ENCODE measurements at places on chromosomes 1 and 21.

GRCh38 chr1:101002551-101002950, 23.0 kb downstream of the DPH5 start:
- peak; percentile 9 for DNase-seq

GRCh38 chr1:231021540-231022031, 18.5 kb downstream of the FAM89A start:
- DNase-seq = no peak

DNA sequence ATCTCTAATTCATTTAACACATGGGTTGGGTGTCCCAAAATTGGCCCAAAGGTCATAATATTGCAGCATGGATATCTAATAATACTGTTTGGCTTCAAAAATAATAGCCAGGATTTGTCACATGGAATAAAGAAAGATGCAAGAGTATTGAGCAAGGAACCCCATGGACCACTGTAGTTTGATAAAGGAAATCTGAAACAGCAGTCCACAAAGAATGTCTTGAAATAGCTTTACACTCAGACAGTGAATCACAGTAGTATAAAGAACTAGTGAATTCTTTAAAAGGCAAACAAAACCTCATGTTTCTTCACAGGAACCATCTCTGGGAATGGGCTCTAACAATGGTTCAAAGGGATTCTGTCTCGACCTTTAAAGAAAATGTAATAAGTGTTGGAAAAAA, 576.1 kb upstream of the ZRANB2 start:
- DNase-seq = no peak

GRCh38 chr1:246947255-246947654, 15.5 kb upstream of the AHCTF1 start:
- DNase-seq = no peak

- DNase-seq = no peak
Observed at GRCh38 chr1:87428883-87429282, 100.2 kb downstream of the LMO4 start.

DNA sequence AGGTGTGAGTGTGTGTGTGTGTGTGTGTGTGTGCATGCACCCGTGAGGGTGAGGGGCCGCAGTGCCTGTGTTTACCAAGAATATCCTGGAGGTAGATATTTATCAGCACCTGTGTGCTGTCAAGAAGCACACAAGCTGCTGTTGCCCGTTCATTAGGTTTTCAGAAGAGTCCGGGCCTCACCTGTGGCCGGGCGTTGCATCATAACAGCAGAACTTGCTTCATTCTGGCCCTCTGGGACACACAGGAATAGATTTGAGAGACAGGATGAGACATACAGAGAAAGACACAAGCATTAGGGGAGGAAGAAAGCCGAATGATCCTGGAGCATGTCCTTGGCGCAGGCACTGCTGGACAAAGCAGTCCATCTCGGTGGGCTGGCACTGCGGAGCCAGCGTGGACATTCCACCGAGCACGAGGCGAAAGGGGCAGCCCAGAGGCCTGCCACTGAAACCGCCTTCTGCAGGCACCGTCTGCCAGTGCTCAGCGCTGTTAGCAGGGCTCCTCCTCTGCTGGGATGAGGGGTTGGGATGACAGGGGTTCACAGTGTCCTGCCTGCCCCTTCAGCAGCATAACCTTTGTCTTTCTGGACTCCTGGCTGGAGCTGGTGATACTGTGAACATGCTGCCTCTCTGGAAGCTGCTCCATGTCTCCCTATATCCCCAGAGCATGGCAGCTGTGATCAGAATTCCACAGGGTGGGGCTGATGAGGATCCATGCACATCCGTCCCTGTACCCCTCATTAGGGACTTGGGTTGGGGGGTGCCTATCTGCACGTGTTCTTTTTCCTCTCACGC, 81.1 kb downstream of the PEX14 start:
- DNase-seq = no peak

- DNase-seq = no peak
Observed at GRCh38 chr1:30955448-30956015, 47.0 kb upstream of the SDC3 start.

- peak; percentile 71 for DNase-seq
Observed at GRCh38 chr1:227999056-227999930, 7.5 kb upstream of the WNT3A start.

DNA sequence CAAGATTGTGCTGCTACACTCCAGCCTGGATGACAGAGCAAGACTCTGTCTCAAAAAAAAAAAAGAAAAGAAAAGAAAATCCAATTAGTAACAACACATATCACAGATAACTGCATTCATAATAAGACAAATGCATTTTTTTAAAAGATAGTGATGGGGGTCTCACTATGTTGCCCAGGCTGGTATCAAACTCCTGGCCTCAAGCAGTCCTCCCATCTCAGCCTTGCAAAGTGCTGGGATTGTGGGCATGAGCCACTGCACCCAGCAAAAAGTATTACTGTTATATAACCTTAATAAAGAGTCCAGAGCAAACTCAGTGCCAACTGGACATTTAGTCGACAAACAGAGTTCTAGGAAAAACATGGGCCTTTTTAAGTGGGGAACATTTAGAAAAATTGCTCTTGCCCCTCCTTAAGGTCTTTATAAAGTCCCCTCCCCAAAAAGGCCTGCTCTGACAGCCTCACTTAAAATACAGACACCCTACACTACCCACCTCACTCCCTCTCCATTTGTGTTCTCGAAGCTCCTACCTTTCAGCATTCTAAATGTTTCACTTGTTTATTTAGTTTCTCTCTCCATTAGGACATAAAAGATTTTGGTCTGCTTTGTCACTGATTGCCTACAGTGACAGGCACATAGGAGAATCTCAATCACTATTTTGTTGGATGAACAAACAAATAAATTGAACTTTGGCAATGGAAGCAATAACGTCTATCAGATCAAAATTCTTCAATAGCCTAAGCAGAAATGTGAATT, 7.5 kb downstream of the ABCB10 start:
- no peak for DNase-seq

GRCh38 chr1:2455757-2456156, 20.3 kb upstream of the PLCH2 start:
- no peak for DNase-seq

DNA sequence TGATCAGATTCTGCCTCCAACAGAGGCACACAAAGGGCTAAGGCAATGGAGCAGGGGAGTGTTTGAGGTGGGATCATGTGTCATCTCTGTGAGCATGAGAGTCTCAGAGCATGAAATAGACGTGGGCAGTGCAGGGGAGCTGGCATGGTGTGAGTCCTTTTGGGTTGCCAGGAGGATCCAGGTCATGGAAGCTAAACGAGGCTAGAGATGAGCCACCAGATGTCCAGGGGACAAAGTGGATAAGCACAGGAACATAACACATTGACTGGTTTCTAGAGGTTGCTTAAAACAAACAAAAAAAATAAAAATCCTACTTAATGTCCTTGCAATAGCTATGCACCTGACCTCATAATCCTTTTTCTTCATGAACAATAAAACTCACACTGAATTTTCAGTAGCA, 254.8 kb upstream of the GREM2 start:
- no peak for DNase-seq

DNA sequence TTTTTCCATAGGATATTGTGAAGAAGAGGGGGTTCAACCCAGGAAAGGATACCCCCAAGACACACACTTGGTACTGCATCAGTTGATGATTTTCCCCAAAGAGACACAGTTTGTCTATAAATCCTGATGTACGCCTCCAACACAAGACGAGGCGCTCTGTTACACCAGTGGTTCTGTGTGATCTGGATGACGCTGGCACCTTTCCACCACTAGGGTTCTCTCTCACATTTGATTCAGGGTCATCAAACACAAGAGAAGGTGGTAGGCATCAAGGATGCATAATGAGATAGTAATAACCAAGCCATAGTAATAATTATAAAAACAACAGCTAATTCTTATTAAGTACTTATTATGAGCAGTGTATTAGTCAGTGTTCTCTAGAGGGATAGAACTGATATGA, 508.8 kb upstream of the ZP4 start:
- no peak for DNase-seq

DNA sequence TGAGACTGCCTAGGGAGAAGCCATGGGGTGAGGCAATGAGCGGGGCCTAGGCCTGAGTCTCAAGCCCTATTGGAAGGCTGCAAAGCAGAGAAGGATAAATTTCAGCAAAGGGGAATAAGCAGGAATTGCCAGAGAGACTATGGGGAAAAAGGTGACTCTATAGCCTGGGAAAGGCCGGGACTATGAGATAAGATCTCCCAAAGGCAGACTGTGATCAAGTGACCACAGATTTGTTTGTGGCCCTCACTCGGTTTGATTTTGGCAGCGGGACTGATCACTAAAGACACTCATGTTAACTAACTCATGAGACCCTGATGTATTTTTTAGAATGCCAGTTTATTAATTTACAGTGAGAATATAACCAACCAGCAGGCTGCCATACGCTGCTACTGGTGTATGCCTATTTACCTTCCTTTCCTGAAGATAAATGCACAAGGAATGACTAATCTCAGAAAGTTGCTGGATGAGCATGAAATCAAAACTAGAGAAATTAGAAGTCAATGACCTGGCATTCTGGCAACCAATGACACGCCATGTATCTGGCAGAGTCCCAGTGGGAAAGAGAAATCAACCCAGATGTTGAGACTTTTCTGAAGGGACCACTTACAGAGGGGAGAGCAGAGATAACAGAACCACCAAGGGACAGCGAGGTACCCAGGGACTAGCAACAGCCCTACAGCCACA, 4.3 kb downstream of the HSF2BP start:
- DNase-seq = no peak

DNA sequence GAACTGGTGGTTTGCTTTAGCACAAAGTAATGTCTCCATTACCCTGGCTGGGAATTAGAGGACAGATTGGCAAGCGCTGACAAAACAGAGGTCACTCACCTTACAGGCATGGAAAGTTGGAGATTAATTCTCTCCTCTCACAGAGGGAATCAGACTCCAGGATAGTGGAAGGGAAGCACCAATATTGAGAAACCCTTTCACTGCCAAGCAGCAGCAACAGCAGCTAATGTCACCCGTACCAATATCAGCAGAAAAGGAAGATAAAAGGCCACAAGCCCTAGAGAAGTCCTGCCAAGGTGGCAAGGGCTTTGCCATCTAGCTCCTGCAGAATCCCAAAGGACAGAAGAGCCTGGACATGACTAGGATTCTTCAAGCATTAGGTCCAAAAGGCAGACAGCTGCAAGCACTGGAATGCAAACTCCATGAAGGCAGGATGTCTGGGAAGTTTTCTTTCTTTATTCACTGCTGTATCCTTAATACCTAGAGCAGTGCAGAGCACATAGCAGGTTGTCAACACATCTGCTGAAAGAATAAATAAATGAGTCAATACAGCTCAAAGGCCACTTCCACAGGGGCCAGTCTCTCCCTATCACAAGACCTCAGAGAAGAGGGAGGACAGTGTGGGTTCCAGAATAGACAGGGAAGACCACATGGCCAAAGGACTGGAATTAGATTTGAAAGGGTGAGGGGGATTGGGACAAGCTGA, 57.2 kb downstream of the ERI3 start:
- DNase-seq = no peak

DNA sequence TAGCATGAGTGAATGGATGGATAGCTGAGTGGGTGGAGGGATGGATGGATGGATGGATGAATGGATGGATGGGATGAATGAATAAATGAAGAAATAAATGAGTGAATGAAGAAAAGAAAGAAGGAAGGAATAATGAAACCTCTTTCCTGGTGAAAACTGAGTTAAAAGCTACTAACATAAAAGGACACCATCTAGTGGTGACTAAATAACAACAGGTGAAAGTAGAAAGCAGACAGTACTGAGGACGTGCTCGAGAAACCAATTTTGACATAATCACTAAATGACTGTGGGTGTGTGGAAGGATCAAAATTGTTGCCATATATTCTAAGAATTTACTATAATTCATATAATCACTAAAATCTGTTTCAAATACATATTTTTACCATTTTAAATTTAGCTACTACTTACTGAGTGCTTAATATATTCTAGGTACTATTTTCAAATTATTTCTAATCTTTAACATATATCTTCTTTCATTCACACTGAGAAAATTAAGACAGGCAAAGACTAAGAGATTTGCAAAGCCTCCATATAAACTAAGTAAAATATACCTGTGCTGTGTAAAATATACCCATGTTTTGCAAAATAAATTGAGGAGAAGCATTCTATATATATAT, 522.9 kb downstream of the LRRIQ3 start:
- DNase-seq = no peak

- no peak for DNase-seq
Observed at GRCh38 chr1:225890346-225891228, 1.6 kb upstream of the LEFTY1 start.

DNA sequence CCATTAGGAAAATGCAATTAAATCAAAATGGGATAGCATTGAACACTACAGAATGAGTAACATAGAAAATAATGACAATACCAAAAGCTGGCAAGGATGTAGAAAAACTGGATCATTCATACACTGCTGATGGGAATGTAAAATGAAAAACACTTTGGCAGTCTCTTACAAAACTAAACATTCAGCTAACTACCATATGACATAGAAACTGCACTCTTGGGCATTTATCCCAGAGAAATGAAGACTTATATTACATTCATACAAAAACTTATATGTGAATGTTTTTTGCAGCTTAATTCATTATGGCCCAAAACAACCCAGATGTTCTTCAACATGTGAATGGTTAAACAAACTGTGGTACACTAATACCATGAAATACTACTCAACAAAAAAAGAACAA, 66.4 kb downstream of the ANKRD13C start:
- DNase-seq = no peak

- no peak for DNase-seq
Observed at GRCh38 chr1:54809496-54810074, 8.5 kb upstream of the TTC22 start.

DNA sequence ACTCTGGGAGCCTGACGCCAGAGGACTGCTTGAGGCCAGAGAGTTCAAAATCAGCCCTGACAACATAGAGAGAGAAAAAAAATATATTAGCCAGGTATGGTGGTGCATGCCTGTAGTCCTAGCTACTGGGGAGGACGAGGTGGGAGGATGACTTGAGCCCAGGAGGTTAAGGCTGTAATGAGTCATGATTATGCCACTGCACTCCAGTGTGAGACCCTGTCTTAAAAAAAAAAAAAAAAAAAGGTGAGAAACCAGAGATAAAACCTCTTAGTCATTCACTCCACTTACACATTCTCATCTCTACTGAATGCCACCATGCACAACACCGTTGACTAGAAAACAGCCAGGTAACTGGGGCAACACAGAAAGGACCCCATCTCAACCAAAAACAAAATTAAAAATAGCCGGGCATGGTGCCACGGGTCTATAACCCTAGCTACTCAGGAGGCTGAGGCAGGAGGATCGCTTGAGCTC, 178.1 kb downstream of the SLC45A1 start:
- DNase-seq = peak; percentile 21

GRCh38 chr1:160325252-160325651, 17.8 kb downstream of the COPA start:
- no peak for DNase-seq

- DNase-seq = no peak
Observed at GRCh38 chr1:205381305-205381704, 24.6 kb upstream of the KLHDC8A start.

GRCh38 chr1:47187231-47187925, 2.5 kb downstream of the PDZK1IP1 start:
- no peak for DNase-seq

DNA sequence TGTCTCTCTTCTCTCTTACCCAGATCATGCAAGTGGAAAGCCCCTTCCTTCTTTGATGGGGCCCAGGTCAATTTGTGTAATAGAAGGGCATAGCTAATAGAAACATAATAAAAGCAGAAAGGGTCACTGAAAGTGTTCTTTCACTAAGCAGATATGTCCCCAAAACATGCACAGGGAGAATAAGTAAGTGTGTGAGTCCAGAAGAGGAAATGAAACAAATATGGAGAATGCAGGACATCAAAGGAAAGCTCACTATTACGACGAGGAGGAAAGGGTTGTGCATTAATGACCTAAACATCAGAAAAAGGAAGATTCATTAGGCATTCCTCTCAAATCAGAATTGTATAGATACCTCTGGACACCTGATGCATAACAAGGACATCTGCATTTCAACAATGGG, 81.4 kb upstream of the SMYD2 start:
- no peak for DNase-seq
